ENCODE measurements at places on chromosomes 1 and 21. TPM values are rescaled to one million over a fixed set of nuclear protein-coding genes. Genes with fewer than 3 reads are reported as not detected.

DNA sequence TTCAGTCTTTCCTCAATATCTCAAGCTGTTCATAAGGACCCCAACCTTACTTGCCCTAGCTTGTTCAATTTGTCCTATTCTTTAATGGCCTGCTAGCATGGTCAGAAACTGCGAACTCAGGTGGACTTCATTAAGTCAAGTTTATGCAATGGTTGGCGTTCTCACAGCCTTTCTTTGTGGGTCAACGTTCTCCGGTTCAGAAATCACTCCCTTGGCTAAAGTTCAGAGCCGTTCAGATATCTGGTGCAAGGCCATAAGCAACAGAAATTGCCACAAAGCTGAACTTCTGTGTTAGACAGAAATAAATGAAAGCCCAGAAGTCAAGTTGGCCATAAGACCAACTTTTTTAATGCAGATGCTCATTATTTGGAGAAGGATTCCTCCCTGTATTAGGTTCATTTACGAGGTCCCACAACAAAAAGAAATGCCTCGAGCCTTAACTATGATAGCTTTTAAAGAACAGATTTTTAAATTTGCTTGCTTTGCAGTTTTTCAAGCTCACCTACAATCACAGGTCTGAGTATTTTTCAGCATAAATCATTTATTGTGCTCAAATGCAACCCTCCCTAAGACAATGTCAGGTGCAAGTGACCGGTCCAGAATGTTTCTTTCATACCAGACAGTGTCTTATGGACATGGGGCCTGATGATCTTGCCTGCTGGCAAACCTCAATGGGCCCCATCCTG, 140.2 kb upstream of the COL11A1 start:
- DNase-seq: no peak

DNA sequence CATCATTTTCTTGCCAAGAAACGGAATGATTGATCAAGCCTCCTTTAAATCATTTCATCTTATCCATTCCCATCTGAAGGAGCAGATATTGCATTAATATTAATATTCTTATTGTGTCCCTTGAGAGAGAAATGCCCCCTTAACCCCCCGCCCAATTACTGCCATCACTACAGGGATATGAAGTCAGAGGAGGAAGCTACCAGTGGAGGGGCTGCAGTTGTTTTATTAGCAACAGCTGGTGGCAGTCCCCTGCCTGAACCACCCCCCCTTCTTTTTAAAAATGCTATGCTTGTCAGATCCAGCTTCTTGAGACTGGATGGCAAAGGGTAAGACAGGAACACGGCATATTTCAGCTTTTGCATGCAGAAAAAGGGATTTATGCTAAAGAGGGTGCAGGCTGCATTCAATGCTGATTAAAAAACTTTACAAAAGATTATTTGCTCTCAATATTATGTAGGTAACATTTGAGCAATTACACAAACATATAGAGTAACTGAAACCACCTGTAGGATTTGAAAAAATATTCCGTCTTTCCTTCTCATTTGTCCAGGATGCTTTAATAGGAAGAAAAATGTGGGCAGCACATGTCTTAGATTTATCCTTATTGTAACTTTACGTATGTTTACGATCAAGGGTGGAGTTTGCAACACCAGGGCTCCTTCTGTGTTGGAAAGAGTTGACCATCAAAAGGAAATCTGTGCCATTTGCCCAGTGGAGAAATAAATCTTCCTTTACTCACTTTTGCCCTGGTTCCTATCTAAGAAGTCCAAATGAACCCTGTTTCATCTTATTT, 77.7 kb downstream of the ZBTB18 start:
- DNase-seq: no peak

AVPR1B gene
- total RNA-seq: not detected

DNA sequence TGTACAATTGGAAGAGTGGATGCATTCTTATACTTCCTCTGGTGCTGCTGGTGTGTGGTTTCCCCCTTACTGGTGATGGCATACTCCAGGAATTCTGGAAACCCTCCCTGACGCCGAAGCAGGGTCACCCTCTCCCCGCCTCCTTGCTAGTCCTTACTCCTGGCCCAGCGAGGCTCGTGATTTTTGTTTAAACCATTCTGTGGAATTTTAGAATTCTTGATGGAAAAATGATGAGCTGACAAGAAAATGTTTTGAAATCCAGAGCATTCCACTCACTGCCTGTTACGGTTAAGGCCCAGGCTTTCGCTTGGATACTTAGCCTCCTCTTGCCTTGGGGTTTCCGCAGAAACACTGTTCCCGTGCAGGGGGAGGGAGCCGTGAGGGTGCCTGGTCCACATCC, 41.1 kb downstream of the IL6R start:
- DNase-seq: peak; percentile 31

- DNase-seq: no peak
Measured at GRCh38 chr1:153795330-153795837, 20.2 kb downstream of the SLC27A3 start.

DNA sequence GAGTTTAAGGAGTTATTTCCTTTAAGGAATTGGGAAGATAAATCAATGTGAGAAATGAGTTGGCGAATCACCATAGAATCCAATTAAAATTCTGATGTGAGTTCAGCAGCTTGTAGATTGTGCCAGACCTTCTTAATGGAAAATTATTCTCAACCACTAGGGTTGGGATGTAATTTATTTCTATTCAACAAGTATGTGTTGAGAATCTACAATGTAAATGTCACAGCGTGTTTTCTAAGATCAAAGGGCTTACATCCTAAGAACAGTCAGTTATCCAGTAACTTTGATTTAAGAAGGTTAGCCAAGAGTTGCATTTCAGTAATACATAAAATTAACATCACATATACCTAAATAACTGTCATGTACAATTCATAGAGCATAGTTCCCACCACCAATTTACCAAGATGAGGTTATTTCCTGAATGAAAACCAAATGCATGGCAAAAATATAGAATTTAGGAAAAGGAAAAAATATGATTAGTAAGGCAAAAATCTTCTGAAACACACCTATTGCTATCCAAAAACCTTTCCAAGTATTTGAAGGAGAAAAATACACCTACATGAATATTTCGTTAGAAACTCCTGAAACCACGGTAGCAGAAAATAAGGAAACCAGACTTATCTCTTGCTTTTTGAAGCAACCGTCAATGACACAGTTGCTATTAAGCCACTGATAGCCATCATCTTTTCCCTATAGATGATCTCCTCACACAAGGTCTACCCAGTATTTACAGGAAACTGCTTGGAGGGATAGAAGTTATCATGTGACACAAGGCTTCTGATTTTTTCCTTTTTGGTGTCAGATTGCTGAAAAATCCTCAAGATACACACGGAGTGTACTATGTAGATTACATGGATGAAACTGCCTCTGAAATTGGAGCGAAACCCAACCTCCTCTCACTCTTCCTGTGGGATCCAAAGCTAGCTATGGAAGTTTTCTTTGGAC, 259.4 kb upstream of the POGK start:
- DNase-seq: no peak

DNA sequence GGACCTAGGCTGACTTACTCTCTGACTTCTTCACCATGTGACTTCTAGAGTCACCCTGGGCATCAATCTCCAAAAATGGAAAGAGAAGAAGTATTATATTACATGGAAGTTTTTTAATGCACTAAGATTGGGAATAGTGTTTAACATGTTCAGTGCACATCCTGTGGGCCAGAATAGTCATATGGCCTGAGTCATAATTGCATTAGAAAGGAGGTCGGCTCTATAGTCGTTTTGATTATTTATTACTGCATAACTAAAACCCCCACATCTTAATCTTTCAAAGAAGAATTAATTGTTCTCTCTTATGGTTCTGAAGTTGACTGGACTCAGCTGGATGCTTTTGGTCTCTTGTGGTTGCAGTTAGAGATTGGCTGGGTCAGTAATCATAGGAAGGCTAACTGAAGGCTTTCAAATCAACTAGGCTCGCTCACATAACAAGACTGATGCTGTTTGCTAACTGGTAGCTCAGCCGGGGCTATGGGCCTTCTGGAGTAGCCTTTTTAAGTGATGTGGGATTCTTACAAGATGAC, 810.6 kb upstream of the ADGRL4 start:
- no peak for DNase-seq

GRCh38 chr1:89487972-89488371, 36.7 kb upstream of the LRRC8B start:
- no peak for DNase-seq

GRCh38 chr1:56540467-56540866, 38.9 kb downstream of the PLPP3 start:
- DNase-seq: peak; percentile 74

GRCh38 chr1:43383449-43383848, 6.2 kb downstream of the MED8 start:
- DNase-seq: peak; percentile 32

RNF187 gene
- 49.1 TPM for total RNA-seq

TMEM63A gene
- 8.2 TPM for total RNA-seq

- no peak for DNase-seq
Measured at GRCh38 chr1:203492748-203493130, 1.2 kb upstream of the OPTC start.

- peak; percentile 39 for DNase-seq
Measured at GRCh38 chr1:59520194-59520593, 223.3 kb downstream of the FGGY start.

TNFRSF4 gene
- total RNA-seq: not detected

DNA sequence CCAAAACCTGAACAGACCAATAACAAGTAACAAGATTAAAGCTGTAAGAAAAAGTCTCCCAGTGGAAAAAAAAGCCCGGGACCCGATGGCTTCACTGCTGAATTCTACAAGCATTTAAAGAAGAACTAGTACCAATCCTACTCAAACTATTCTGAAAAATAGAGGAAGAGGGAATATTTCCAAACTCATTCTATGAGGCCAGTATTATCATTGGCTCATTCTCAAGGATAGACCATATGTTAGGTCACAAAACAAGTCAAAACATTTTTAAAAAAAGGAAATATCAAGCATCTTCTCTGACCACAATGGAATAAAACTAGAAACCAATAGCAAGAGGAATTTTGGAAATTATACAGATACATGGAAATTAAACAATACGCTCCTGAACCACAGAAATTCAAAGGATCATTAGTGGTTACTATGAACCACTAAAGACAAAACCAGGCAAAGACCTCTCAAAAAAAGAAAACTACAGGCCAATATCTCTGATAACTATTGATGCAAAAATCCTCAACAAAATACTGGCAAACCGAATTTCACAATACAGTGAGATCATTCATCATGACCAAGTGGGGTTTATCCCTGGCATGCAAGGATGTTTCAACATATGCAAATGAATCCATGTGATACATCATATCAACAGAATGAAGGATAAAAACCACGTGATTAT, 13.9 kb upstream of the IL20 start:
- peak; percentile 32 for DNase-seq

TRAF3IP3 gene
- total RNA-seq: not detected

GRCh38 chr1:195908121-195908520, 700.1 kb downstream of the KCNT2 start:
- DNase-seq: no peak

DMBX1 gene
- not detected for total RNA-seq

GDAP2 gene
- total RNA-seq: 27.4 TPM

LAMC2 gene
- total RNA-seq: 2.2 TPM

- no peak for DNase-seq
Measured at GRCh38 chr1:248054671-248055070, 8.0 kb downstream of the OR2L3 start.

DNA sequence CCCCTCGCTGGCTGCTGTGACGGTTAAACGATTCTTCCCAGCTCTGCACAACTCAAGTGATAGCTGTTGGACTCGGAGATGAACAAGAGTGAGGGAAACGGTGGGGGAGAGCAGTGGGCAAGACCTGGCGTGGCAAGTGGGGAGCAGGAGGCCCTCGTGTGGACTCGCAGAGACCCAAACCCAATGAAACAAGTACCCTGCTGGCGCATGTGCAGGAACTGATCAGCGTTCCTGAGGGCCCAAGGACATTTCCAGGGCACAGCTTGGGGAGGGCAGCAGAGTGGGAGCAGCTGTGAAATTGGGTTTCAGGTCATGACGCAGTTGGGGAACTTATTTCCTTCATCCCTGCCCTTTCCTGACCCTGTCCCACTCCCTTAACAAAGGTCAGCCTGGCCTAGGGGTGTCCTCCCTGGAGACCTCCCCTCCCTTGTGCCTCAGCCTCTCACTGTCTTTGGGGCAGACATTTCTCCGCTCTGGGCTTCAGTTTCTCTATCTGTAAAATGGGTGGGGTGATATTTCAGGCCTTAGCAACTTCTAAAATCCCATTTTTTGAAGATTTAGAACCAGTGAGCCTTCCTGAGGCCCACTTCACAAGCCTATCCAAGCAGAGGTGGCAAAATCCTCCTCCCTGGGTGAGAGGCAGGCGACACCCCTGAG, 27.9 kb upstream of the ECE1 start:
- no peak for DNase-seq

DNA sequence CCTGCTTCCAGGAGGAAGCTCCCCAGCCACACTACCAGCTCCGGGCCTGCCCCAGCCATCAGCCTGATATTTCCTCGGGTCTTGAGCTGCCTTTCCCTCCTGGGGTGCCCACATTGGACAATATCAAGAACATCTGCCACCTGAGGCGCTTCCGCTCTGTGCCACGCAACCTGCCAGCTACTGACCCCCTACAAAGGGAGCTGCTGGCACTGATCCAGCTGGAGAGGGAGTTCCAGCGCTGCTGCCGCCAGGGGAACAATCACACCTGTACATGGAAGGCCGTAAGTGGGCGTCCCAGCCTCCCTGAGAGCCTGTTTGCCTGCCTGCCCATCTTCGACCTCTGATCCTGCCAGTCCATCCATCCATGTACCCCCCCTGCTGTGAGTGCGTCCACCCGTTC, 3.6 kb downstream of the ECM1 start:
- no peak for DNase-seq

NGF gene
- 4.3 TPM for total RNA-seq

GRCh38 chr1:59879996-59880505, 46.5 kb downstream of the CYP2J2 start:
- no peak for DNase-seq

- DNase-seq: no peak
Measured at GRCh38 chr1:72285074-72285425, 2.7 kb upstream of the NEGR1 start.

DNA sequence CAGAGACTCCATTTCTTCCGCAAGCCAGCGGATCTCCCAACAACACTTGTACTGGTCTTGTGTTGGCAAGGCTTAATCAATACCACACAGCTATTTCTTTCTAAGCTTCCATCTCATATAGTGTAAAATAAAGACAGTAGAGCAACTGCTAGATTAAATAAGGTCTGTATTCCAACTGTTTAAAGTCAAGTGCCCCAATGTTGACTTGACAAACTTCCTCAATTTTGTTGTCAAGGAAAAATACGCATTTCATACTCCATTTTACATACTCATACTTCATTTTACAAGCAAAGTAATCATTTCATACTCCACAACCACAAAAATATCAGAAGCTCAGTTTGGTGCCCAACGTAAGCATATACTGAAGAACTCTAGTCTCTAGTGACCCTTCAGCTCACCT, 143.0 kb downstream of the RERE start:
- DNase-seq: no peak

DNA sequence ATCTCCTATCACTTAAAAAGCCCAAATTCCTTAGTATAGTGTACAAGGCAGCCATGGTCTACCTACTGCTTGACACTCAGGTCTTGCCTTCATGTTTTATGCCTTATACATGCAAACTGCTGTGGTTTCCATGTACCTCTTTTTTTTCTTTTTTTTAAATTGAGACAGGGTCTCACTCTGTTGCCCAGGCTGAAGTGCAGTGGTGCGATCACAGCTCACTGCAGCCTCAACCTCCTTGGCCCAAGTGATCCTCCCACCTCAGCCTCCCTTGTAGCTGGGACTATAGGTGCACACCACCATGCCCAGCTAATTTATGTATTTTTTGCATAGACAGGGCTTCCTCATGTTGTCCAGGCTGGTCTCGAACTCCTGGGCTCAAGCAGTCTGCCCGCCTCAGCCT, 8.0 kb downstream of the CD55 start:
- no peak for DNase-seq

Data from RPMI7951 (cell line).